ENCODE measurements at places on chromosomes 1 and 21.

GRCh38 chr1:27399251-27400025 lies 7.0 kb downstream of the GPR3 start:
- no peak for DNase-seq

- no peak for DNase-seq
Measured at GRCh38 chr1:210783925-210784324, 350.0 kb downstream of the KCNH1 start.

DNA sequence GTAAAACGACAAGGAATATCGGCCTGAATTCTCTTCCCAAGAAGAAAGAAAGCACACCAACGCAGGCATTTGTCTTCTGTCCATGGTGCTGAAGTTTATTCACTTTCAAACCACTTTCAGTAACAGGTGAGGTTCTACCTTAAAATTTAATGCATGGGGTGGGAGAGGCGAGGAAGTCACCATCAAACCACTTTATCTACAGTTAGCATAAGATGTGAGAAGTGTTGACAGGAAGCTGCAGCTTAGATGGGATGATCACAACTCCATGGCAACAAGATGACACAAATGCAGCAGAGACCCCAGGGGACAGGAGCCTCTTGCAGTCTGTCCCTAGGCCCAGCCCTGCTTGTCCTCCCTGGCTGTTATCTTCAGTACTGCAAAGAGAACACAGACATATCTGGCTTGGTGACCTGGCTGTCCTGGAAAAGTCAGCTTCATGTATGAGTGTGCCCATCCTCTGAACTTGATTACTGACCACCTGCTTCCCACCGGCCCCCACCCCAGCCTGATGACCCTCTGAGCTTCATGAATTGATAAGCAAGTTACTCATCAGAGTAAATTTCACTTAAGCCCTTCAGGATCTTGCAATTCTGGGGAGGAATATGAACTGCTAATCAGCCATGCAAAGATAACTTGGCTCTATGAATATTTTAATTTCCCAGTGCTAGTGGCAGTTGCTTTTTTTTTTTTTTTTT lies 1.8 kb downstream of the NPPA start:
- DNase-seq: no peak

GRCh38 chr1:45479039-45479748 lies 11.8 kb downstream of the TESK2 start:
- DNase-seq: no peak

- DNase-seq: no peak
Measured at GRCh38 chr1:4946343-4946742, 291.9 kb downstream of the AJAP1 start.

DNA sequence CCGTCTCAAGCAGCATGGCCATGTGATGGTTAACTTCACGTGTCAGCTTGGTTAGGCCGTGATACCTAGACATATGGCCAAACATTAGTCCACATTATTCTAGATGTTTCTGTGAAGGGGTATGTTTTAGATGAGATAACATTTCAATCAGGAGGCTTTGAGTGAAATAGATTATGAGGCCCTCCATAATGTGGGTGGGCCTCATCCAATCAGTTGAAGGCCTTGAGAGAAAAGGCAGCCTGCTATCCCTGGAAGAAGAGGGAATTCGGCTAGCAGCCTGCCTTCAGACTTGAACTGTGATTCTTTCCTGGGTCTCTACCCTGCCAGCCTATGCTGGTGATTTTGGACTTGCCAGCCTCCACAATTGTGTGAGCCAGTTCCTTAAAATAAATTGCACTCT lies 90.1 kb downstream of the ZSCAN20 start:
- DNase-seq: no peak

DNA sequence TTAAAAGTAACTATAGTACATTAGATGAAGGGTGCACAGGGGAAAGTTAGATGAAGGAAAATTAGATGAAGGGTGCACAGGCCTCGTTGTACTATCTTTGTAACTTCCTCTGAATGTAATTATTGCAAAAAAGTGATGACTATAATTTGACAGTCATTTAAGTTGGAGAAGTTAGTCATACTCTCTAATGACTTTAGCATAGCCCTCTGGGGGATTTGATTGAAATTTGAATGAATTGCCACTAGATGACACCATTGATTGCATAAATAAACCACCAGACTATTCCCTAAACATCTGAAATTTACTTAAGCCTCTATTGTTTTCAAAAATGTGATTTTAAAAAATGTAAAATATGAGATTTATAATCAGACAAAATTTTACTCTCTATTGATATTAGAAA lies 102.6 kb downstream of the TPR start:
- DNase-seq: no peak

DNA sequence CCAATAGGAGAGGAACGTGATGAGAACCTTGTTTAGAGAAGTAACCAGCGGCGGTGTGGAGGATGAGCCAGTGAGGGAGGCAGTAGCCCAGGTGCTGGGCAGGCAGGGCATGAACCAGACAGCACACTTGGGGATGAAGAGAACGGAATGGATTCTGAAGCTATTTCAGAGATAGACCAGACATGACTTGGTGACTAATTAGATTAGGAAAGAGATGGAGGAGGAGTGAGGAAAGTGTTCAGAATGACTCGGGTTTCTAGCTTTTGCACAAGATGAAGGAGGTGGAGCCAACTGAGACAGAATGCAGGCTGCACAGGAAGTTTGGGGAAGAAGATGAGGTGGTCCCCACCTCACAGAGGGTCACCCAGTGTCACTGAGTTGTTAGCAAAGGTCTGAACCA lies 5.1 kb downstream of the PEF1 start:
- no peak for DNase-seq
